Activated naive CD4-positive, alpha-beta T cell treated with anti-CD3 and anti-CD28 coated beads, Interleukin-2, amount 50 U/mL, for 16 hours (primary cell): ENCODE measurements at places on chromosomes 7 and 10.

DNA sequence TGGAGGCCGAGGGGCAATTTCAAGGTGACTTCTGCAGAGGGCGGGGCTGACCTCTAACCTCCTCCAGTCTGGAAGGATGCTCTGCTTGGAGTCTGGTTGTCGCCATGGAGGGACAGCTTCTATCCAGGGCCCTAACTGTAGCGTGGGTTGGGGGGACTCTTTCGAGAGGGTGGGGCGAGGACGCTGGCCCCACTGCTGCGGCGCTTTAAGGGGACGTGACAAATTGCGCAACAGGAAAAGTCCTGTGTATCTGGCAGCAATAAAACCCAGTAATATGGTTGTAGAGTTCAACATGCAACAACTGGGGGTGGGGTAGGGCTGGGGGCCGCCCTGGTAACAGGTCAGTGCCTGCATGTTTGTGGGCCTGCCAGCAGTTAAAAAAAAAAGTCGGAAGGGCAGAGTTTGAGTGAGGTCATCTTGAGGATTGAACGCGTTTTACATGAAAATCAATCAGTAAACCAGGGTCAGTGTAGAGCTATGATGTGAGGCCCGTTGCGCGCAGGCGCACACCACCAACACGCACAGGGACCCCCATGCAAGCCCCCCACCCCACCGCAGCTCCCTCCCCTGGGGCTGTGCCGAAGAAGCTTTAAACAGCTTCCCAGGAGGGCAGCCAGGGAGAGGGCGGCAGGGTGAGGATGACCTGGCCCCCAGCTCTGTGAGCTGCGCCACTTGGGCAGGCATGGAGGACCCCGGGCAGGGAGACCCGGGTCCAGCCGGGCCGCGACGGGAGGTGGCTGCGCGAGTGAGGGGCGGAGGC is 4.3 kb downstream of the SHH start:
- no peak for DNase-seq

- DNase-seq = no peak
Observed at GRCh38 chr10:5071411-5072198, 22.6 kb upstream of the AKR1C3 start.

- DNase-seq = no peak
Observed at GRCh38 chr7:80146545-80147182, 12.0 kb downstream of the GNAI1 start.

GRCh38 chr10:96271016-96271815 is at the start of gene BLNK:
BLNK (minus strand) TSS chr10:96271569; CDS start chr10:96271398, 171 bp downstream.
- DNase-seq = no peak

- DNase-seq = no peak
Observed at GRCh38 chr7:124155432-124156022, 122.7 kb upstream of the TMEM229A start.

GRCh38 chr7:72336382-72336631 is 75.8 kb downstream of the CALN1 start:
- no peak for DNase-seq

DNA sequence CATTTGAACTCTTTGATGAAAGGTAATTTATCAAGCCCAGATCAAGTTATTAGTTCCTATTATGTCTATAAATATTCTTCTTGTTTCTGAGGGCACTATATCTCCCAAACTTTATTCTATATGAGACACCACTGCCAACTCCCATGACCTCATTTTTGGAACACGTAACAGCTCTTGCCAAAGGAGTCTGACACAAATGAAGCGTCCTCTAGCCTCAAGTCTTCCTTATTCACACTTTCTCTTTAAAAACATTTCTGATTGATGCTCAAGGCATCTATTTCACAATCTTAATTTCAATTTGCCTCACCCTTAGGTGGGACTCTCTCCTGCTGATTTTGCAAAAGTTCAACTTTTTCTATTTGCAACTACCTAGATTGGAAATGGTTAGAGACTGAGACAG is 848.4 kb downstream of the GATA3 start:
- no peak for DNase-seq

DNA sequence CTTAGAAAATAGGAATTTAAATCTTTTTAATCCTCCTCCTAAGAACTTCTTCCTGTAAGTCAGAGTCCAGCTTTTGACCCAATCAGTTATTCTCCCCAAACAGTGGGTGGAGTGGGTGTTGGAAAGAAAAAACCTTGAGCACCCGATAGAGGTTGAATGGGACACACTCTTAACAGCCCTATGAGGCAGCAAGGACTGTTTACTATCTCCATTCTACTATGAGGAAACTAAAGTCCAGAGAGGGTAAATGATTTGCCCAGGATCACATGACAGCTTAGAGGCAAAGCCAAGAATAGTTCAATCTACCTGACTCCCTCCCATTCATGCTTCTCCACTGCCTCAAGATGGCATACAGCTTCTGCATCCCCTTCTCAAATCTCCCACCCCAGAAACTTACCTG is 57.6 kb upstream of the SLC35B4 start:
- DNase-seq = no peak

GRCh38 chr10:96509017-96509641 is 4.6 kb downstream of the TLL2 start:
- DNase-seq = no peak

DNA sequence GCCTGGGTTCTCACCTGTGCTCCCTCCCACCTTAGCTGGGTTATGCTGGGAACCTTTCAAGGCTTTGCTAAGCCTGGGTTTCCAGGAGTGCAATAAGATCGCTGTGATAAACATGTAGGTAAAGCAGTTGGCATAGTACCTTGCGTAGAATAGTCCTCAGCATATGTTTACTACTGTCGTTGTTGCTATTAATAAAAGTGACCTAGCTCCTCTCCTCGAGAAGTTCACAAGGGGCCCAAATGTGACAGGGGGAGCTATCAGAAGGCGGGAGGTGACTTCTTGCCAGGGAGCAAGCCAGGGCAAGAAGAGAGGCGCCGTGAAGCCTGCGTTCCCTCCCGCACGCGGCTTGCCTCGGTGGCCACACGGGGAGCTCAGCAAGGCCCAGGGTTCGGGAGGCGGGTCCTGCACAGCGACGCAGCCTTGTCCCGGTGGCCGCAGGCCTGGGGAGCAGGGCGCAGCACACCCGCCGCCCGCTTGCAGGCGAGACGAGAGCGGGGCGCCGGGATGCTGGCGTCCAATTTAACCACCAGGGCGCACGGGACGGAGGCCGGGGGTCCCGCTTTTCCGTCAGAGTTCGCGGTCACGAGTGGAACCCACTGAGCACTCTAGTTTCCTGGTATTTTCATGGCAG is 106.2 kb downstream of the SNX10 start:
- DNase-seq = no peak

- no peak for DNase-seq
Observed at GRCh38 chr7:46524350-46524749, 603.3 kb upstream of the IGFBP3 start.

GRCh38 chr10:11551104-11551503 is 60.3 kb downstream of the USP6NL start:
- DNase-seq = no peak

DNA sequence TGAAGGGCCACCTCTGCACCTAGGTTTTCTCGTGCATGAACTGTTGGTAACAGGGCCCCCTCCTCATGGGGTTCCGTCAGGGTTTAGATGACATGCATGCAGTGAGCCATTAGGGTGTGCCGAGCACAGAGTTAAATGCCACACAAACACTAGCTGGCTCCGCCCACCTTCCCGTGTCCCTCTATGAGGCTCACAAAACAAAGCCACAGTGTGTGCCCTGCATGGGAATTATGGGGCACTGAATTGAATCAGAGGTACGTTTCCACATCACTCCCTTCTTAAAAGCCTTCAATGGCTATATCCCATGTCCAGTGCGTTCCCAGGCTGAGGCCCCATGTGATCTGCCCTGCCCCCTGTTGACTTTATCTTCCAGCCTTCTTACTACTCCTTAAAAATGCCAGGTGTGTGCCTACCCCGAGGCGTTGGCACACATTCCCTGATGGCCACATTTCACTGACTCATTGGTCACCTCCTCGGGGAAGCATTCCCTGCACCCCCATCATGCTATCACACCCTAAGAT is 35.7 kb downstream of the GSDME start:
- no peak for DNase-seq

DNA sequence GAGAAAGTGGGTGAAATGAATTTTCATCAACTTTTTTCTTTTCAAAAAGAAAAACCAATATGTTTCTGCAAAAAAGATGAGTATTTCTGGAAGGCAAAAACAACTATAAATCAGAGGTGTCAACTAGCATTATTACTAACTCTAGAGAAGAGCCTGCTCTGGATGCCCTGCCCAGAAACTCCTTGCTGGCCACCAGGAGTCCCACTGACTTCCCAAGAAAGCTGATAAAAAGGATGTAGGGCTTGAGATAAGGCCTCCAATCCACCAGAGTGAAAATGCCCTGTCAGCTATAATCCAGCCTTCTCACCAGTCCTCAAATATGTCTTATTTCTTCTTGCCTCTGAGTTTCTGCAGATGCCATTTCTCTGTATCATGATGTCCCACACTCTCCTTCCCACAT is 16.7 kb upstream of the FZD1 start:
- DNase-seq = no peak

DNA sequence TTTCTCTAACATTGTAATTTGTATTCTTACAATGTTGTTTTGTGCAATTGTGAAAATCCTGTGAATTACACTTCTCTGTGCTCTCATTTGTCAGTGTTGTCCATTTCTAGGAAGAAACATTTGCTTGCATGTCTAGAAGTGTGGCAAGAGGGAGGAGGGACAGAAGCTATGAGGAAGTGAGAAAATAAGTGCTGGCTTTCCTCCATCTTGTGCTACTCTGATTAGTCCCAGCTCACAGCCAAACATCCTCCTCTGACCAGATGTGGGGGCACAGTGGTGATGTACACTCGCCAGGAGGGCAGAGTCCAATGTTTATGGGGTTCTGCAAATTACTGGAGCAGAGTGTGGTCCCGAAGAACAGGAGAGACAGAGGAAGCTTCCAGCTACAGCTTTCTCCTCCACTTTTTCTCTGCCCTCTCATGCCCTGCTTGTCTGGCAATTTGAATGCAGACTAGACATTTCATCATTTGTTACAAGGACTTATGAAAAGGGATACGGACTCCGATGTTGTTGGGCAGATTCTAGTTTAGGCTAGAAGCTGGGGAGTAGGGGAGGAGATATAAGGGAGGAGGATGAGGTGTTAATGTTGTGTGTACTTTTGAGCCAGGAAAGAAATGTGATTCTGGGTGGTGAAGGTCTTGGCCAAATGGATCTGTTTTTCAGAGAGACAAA is 131.0 kb upstream of the C1GALT1 start:
- DNase-seq = no peak

DNA sequence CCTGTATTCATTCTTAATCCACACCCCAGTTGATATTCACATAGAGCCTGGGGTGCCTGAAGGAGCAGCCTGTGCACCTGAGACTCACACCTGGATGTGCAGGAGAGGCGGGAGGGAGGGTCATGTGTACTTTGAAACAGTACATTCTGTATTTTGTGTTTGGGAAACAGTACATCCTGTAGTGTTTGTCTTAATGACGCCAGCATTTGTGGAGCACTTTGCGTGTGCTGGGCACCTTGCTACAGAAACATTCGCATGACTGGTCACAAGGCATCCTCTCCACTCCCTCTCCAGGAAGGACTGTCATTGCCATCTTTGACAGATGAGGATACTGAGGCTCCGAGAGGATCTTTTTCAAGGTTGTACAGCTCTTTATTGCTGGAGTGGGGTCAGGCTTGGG is 132.1 kb downstream of the TACC2 start:
- no peak for DNase-seq

DNA sequence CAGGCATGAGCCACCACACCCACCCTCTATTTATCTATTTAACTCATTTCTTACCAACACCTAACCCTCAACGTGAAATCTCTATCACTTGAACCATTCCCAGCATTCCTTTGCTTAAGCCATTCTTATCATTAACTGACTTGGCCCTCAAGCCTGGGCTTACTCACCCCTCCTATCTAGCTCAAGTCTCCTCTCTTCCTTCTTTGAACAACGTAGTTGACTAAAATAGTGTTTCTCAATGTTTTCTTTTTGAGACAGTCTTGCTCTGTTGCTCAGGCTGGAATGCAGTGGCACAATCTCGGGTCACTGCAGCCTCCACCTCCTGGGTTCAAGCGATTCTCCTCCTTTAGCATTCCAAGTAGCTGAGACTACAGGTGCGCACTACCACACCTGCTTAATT is 7.0 kb downstream of the ANXA7 start:
- no peak for DNase-seq

GRCh38 chr7:99373091-99374066 is 1.2 kb upstream of the ARPC1B start:
- no peak for DNase-seq

GRCh38 chr10:76974017-76974691 is 663.5 kb downstream of the KCNMA1 start:
- no peak for DNase-seq

DNA sequence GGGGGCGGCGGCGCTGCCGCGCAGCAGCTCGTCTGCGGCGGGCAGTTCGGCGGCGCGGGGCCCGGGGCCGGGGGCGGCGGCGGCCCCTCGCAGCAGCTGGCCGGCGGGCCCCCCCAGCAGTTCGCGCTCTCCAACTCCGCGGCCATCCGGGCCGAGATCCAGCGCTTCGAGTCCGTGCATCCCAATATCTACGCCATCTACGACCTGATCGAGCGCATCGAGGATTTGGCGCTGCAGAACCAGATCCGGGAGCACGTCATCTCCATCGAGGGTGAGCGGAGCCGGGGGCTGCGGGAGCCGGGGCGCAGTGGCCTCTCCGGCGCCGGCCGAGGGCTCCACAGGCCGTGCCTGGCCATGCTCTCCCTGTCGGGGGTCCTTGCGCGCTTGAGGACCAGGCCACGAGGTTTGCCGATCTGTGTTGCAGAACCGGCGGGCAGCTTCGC is 548 bp downstream of the AGAP3 start:
- peak; percentile 40 for DNase-seq

DNA sequence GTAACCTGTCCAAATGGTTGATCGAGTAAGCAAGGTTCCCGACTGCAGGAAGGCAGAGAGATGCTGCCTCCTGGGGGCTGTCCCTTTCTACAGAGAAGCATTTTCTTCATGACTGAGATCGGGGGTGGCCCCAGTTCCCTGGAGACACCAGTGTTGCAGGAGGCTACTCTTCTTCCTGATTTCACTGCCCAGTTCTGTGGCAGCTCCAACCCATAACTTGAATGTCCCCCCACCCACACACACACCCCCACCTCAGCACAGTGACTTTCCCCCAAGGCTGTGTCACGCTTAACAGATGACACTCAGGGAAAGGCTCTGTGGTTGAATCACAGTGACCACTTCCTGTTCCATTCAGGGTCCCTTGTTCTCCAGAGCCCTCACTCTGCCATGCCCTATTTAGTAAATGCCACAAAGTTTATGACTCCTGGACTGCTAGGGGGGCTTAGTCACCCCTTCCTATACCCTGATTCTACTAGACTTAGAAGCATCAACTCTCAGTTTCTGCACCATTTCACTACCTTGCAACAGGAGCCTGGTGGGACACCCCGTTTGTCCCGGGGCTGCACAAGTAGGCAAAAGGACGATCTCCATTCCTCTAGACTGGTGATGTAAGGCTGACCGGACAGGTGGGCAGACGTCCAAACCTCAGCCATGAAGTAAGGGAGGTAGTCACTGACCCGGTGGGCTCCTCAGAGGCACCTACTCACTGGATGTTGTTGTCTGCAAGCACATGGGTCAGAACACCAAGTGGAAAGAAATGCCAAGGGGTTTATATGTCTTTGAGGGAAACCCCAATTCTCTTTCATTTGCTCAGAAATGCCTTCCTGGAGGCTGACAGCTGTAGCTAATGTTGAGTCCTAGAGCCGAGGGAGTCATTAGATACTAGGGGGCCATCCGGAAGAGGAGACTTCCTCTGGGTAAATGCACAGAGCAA is 31.3 kb upstream of the SMC3 start:
- peak; percentile 68 for DNase-seq

- DNase-seq = no peak
Observed at GRCh38 chr7:94576316-94576715, 66.7 kb downstream of the CASD1 start.
